Epithelial cell of esophagus (primary cell): ENCODE measurements at places on chromosomes 13 and 19.
A peak's percentile ranks its signal among the peaks of the same experiment; 100 is the strongest.

DNA sequence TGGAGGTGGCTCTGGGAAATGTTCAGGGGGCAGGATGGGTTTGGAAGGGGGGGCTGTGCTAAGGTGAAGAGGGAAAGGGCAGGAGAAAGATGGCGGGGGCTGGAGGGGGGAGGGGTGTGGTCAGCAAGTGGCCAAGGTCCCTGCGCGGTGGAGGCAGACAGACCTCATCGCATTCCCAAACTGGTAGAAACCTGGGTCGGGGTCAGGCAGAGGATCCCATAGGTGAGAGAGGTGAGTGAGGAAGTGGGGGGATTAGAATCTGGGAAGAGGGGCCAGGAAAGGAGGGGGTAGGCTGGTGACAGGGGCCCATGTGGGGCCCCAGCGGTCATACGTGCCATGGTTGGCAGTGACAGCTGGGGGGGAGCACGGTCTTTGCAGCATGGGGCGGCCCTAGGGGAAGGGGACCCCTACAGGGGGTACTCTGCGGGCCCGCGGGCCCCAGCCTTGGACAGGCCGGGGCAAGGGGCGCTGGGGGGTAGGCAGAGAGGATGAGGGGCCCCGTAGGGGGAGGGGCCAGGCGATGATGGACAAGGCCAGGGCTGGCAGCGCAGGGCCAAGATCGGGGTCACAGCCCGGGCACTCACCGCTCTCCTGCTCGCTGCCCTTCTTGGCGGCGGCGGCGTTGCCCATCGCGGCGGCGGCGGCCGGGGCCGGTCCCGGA, 514 bp downstream of the PRKACA start:
- DNase-seq: no peak

- DNase-seq: no peak
These were observed 7.9 kb downstream of the GIPC3 start for GRCh38 chr19:3593156-3593555.

DNA sequence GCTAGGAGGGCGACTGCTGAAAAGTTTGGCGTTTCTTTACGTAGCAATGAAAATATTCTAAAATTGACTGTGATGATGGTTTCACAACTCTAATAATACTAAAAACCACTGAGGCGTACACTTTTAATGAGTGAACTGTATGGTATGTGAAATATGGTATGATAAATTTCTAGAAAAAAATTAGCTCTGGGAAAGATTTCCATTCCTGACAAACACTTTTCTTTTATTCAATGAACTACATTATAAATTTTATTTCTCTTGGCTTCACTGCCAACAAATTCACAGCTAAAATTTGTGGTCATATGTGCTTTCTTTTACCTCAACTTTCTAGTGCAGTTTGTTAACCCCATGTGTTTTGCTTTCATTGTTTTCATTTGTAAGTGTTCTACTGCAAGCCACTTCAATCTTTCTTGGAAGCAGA, 11.1 kb downstream of the ZC3H13 start:
- DNase-seq: no peak

DNA sequence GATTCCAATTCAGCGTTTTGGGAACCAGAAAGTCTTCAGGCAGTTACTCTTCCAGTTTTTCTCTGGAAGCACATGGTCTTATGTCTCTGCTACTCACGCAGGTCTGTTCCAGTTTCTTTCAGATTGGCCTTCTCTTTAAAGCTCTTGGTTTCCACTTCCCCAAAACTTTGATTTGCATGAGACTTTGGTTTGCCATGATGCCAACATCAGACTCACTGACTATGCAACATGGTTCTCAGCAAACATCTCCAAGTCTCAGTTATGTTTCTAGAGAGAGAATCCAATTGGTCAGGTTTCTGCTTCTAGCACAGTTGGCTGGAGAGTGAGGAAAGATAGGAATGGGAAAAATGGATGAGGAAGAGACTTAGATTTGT, 3.1 kb downstream of the AKAP11 start:
- DNase-seq: no peak

DNA sequence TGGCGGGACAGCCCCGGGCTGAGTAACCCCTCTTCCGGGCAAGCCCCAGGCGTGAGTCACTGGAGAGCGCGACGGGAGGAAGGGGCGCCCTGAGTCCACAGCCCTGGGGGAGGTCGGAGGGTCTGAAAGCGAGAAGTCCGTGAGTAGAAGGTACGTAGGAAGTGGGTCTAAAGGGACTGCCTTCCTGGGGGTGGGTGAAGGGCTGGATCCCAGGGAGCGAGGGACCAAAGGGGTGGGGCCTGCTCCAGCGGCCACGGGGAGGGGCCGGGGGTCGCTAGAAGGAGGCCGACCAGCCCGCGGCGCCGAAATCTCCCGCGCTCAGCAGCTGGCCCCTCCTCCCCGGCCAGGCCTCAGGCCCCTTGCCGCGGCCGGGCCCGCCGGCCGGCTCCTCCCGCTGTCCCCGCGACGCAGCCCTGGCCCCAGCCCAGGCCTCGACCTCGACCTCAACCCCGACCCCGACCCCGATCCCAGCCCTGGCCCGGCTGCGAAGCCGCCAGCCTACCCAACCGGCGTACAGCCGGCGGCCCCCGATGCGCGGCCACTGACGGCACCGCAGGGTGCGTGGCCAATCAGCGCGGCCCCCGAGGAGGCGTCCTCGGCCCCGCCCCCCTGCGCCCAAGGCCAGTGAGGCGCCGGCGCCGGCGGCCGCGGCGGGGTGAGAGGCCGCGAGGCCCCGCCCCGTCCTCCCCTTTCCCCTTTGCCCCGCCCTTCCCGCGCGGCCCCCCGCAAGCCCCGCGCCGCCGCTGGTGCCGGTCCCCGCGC, 22.6 kb downstream of the IPO5 start:
- DNase-seq: peak; percentile 87
